ENCODE measurements at places on chromosomes 5 and 9.

DNA sequence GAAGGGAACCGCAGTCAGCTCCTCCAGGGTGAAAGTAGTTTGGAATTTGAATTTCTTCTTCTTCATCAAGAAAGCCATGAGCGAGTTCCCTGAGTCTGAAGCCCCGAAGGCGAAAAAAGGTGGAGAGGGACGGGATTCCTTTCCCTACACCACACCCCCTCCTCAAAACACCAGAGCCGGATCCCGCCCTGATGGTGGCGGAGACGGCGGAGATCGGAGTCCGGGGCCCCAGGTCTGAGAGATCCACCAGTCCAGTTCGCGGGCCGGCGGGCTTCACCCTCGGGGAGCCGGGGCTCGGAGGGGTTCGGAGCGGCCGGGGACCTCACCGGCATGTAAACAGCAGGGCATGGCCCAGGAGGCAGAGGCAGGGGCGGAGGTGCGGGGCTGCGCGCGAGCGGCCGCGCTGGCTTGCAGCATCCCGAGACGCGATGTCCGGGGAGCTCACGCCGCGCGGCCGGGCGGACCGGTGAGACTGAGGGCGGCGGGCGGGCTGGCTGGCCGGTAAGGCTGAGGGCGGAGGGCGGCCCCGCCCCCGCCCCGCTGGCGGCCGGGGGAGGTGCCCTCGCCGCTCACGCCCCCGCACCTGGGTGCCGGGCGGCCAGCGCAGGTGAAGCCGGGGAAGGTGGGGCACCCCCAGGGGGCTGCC, 606 bp downstream of the EEIG1 start:
- peak; percentile 61 for DNase-seq

DNA sequence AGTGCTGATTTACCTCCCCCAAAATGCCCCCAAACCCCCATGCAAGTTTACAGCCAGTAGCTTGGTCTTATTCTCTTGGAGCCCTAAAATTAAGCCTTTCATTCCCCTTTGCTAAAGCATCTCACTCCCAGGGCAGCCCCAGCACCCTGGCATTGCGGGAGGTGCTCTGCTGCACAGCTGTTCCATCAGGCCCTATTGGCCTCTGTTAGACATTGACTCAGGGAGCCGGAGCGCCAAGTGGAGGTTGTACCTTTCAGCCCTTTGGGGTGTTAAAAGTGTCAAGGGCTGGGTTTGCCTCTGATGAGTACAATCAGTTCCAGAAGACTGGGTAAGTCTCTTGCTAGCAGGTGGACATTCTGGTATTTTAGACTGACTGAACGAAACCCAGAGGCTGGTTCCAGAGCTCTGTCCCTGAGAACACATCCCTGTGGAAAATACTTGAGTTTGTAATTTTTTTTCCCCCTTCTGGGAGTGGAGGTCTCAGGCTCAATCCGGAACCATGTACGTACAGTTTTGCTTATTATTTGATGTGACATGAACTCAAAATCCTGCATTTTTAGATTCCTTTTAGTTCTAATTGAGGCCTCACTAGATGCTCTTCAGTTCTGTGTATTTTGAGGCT, 102.4 kb downstream of the UBE2R2 start:
- no peak for DNase-seq

DNA sequence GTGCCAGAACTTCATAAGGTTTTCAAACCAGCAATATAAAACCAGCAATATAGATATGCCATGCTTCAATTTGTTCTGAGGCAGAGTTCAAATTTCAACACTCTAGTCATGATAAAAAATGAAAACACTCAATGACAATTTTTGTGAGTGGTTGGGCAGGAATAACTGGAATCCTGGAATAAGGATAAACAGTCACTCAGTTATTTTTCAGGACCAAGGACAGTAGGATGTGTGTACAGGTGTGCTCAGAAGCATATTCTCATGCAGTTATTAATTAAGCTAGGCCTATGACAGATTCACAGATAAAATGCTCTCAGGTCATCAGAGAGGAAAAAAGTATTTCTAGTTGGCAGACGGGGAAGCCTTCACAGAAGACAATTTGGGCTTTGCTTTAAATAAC, 117.3 kb upstream of the PPP2R2B start:
- DNase-seq, result no peak

GRCh38 chr5:125485771-125486170, 739.3 kb upstream of the ZNF608 start:
- no peak for DNase-seq

DNA sequence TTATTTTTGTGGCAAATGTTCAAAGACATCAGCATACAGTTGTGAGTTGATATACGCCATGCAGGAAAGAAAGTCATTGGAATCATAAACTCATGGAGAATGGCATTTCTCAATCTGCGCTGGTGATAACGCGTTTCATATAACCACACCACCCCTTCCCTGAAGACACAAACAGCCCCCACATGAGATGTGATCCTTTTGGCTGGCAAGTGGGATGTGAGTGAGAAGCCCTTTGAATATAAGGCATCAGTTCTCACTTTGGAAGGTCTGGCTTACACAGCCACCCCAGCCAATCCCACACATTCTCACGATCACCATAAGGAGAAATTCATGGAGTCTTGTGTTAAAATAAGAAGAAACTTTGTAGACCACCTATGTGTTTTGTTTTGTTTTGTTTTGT, 725.0 kb downstream of the PRELID2 start:
- no peak for DNase-seq

DNA sequence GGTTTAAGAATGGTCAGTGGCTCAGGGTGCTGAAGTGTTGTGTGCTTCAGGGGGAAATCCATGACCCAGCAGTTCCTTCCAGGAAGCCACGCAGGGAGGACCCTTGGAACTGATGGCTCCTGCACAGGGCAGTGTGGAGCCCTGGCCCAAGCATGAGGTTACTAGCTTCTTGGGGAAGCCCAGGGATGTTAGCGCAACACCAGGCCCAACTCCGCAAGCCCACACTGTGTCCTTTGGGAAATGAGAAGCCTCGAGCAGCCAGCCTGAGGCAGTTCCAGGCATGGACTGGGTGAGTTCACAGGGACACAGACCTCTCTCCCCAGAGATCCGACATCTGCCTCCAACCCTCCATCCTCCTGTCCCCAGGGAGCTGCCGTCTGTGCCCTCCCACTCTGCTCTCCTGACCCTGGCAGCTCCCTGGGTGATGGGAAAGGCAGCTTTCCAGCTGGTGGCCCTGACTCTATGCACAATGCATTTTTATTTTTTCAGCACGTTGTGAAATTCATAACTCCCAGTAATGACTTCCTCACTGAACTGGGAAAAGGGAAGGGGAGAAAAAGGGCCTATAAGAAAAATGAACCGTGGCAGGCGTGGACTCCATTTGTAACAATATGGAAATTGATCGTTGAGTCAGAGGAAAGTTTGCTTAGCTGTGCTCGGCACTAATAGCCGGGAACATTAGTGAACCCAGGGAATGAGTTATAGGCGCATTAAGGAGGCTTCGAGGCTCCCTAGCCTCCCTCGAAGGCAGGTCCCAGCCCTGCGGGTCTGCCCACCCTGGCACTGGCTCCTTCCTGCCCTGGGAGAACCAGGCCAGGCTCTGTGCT, 34.1 kb downstream of the LMX1B start:
- DNase-seq, result no peak

DNA sequence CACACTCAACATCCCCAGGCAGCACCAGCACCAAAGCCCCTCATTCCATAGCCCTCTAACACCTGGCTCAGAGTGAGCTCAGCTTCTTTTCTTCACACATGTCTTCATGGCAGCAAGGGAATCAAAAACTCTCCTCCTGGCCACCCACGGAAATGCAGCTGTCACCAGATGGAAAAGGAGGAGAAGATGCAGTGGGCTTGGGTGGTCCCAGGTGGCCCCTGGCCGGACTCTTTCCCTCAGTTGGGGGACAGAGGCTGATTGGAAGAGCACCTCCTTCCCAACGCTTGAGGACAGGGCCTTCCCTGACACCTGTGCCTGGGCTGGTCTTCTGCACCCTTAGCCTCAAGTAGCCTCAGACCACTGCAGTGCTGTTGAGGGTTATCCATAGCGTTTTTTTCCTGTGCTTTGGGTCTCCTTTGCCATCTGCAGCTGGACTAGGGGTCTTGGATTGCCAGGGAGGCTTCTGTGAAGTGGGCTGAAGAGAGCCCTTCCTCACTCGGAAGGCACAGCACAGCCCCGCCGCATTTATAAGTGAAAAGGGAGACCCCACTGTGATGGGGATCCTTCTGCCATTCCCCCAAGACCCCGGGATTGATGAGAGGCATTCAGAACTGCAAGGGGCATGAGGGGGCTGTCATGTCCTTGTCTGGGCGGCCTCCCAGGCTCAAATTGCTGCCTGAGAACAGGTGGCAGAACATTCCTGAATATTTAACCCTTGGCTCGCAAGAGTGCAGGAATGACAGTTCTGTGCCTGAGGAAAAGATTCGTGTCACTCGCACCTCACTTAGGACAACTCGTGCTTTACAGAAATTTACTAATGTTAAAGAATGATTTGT, 200.0 kb downstream of the AUH start:
- no peak for DNase-seq

DNA sequence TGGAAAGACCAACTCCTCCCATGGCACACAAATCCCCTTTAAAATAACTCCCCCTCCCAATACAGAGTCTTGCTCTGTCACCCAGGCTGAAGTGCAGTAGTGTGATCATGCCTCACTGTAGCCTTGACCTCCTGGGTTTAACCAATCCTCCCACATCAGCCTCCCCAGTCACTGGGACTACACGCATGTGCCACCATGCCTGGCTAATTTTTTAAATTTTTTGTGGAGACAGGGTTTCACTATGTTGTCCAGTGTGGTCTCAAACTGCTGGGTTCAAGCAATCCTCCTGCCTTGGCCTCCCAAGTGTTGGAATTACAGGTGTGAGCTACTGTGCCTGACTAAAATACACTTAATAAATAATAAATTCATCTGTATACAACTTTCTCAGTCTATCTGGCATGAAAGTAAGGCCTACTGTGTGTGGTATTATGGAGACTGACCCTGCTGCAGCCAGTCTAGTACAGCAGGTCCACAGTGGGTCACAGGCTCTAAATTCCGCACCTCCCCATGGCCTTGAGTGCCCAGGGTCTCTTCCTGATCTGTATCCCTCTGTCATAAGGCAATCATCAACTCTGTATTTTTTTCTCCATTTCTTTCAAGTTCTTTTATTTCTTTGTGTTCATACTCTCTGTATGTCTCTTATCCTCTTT, 169.4 kb downstream of the MAPKAP1 start:
- DNase-seq, result no peak

DNA sequence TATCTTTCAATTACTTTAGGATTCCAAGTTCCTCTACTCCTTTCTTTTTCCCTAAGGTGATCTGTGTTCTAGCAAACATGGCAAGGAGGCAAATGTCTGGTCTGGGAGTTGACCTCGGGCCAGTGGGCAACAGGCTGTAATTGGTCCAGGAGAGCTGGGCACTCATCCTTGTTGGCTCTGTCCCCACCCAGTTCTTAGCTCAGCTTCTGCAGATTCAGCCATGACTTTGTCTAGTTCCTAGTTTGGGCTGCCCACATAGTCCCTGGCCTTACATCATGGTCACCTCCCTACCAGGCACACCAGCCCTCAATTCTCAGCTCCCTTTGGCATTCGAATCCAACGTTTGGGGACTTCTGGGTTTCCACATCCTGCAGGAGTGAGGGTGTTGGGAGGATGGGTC, 92.1 kb upstream of the DAP start:
- no peak for DNase-seq

All from CD4-positive, CD25-positive, alpha-beta regulatory T cell (primary cell).